ENCODE measurements at places on chromosomes 5 and 9.

DNA sequence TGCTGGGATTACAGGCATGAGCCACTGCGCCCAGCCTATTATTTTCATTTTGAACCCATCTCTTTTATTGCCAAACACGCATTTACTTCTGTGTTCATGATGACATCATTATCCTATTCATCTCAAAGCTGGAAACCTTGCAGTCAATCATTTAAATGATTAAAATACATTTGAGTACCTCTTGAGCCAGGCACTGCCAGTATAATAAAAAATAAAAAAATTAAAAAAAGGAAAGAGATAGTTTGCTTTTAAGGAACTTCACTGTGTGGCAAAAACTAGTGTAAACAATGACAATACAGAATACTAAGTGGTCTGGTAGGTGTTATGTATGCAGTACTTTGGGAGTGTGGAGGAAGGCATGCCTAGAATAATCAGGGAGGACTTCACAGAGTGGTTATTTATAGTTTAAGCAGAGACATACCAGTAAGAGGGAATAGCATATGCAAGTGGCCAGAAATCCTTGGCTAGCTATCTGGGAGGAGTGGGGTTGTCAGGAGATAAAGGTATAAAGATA lies 8.6 kb downstream of the NSD1 start:
- no peak for DNase-seq

DNA sequence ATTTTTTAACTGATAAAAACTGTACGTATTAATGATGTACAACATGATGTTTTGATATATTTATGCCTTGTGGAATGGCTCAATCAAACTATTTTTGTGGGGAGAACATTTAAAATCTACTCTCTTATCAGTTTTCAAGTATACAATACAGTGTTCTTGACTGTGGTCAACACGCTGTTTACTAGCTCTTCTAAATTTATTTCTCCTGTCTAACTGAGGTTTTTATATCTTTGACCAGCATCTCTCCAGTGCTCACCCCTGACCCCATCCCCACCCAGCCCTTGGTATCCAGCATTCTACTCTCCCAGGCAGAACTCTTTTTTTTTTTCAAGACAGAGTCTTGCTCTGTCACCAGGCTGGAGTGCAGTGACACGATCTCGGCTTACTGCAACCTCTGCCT lies 169.6 kb upstream of the SNX2 start:
- no peak for DNase-seq

DNA sequence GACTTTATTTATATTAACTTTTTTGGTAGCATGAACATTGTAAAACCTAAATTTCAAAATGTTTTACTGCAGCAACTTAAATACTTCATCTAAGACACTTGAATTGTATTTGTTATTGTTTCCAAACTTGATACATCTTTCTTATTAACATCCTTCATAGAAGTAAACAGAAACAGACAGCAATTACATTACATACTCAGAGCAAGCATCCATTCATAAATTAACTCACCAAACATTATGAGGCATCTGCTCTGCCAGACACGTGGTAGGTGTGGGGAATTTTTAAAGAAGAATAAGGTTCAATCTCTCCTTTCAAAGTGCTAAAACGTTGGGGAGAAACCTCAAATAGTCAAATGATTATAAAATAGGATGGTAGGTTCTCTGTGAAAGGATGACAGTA lies 130.8 kb downstream of the MUSK start:
- no peak for DNase-seq

- DNase-seq: no peak
Observed at GRCh38 chr9:1071730-1072129, 21.6 kb downstream of the DMRT2 start.

GRCh38 chr9:111891910-111892499 lies 4.6 kb upstream of the UGCG start:
- peak; percentile 63 for DNase-seq

- no peak for DNase-seq
Observed at GRCh38 chr9:124458441-124458840, 8.2 kb downstream of the ADGRD2 start.

DNA sequence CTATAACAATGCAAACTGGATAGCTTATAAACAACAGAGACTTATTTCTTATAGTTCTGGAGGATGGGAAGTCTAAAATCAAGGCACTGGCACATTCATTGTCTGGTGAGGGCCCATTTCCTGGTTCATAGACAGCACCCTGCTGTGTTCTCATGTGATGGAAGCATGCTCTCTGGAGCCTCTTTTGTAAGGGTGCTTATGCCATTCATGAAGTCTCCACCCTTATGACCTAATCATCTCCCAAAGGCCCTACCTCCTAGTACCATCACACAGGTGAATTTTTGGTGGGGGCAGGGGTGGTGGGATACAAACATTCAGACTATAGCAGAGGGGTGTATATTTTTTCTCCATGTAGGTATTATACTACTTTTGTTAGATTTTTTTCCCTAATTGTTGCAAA lies 92.4 kb downstream of the UNC13B start:
- DNase-seq: no peak

DNA sequence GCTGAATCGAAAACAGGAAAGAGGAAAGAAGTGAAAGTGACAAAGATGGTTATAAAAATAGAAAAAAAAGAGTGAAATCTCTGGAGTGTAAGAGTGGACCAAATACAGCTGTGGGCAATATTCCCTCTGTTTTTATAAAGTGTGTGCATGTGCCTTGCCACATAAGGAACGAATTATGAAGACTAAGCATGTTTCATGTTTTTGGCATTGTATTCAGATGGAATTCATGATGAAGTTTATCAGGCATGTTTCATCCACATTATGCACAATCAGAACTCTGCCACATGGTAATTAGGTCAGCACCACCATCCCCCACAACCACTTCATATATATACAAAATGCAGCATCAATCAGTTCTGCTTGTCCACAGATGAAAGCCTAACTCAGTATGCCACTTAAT lies 348.0 kb downstream of the ZNF608 start:
- DNase-seq: no peak

DNA sequence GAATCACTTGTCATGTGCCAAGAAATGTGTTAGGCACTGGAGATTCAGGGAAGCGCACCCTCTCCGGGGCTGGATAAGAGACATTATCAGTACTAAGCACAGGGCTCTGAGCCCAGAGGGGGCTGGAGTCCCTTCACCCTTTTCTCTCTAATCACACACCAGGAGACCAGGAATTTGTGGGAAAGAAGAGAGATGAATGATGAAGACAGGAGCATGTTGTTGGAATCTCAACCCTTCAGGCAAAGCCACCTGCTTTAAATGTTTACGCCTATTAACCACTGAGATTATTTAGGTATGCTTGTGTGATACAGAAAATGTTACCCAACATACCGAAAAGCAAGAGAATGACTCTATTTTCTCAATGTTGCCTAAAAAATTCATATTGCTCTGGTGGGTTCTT lies 119.8 kb downstream of the ENTREP1 start:
- no peak for DNase-seq

DNA sequence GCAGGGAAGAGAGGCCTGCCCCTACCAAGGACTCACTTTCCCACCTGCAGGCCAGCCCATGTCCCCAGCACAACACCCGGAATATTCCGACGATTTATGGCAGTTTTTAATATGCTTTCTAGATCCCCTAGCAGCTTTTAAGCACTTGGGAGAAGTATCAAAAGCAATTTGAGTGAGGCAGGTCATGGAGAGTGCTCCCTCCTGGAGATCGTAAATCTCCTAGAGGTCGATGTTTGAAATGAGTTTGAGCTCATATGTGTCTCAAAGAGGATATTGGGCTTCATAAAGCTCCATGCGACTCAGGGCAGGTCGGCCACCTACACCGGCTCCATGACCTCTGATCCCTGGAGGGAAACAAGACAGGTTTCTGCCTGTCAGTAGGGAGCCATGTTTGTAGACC lies 27.3 kb downstream of the CFAP90 start:
- no peak for DNase-seq

- no peak for DNase-seq
Observed at GRCh38 chr5:3650320-3650719, 54.7 kb downstream of the IRX1 start.

DNA sequence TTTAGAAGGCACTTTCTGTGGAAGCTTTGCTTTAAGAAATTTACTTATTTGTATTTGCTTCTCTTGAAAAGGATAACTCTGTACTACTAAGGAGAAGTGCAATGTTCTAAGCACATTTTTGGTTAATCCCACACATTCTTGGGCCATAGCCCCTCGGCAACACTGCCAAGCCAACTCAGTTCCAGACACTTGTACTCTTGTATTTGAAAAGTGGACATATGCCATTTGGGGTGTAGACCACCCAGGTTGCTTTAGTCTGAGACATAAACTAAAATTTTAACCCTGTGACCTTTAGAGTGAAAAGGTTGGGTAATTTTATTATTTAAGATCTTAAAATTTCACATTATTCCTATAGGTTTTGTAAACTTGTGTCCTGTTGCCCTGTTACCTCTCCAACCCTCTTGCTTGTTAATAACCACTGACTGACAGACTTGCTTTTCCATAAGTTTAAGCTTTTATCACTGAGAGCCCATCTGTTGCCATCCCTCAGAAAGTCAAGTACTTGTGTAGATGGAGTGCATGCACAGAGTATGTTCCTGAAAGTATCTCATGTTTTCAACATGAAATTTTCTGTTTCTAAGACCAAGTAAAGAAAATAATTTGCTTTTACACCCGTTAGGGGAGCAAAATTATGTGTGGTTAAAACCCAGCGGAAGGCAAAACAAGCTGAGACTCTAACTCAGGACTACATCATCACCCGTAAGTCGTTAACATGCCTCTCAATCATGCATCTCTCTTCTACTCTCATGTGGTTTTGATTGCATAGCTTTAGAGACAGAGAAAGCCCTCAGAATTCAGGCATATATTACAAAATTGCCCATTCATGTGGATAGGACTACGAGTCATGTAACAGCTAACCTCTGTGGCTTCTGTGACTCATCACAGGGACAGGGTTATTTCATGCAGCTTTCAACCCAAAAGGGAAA lies 117.3 kb downstream of the GDNF start:
- DNase-seq: no peak

DNA sequence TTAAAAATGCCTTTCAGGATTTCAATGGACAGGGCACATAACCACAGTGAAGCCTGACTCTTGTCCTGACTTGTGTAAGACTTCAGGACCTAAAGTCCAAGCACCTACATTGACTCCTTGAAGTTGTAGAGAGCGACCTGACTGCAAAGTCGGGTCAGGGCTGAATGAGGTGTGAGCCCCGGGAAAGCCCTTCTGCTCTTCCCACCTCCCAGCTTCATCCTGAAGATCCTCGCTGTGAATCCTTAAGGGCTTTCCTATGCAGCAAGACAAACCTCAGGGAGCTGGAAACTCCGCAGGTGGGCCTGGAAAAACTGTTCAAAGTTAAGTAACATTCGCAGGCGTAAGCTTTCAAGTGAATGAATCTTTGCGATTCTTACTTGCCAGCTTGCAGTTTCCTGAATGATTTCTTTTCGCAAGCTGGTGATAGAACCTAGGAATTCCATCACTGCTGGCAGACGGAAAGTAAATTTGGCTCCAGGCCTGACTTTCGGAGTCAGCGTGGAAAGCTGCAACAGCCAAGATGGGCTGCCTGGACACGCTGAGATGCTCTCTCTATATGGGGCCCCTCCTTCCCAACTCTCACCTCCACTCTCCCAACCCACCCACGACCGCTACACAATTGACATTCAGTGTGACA lies 10.9 kb downstream of the SEMA5A start:
- no peak for DNase-seq

- DNase-seq: no peak
Observed at GRCh38 chr5:37208883-37209797, 40.0 kb downstream of the CPLANE1 start.

GRCh38 chr9:109428854-109429253 lies 69.3 kb downstream of the PTPN3 start:
- DNase-seq: no peak

- no peak for DNase-seq
Observed at GRCh38 chr5:113245427-113246225, 189.2 kb downstream of the TSSK1B start.

GRCh38 chr5:91361055-91361701 lies 21.9 kb downstream of the ARRDC3 start:
- no peak for DNase-seq

Measured in HuH-7.5 (cell line).